ENCODE measurements at places on chromosomes 6 and 20.

DNA sequence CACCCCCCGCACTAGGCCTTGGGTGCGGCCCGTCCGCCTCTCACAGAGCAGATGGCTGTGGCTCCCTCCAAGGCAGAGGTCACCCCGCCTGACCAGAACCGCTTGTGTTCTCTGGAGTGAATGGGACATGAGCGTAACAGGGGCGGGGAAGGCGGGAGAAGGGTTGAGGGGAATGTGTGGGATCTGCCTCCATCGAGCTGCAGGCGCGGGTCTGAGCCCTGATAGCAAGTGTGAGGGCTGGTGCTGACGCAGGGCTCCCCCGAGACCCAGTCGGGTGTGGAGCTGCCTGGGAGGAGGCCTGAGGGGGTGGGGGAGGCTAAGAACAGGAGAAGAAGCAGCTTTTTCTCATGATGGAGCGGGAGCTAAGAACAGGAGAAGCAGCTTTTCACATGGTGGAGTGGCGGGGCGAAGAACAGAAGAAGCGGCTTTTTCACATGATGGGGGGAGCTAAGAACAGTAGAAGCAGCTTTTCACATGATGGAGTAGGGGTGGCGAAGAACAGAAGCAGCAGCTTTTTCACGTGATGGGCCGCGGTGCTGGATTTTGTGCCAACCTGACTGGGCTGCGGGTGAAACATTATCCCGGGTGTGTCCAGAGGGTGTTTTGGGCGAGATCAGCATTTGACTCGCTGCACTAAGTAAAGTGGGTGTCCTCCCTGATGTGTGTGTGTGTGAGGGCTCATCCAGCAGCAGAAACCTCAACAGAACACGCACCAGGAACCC is 169.3 kb downstream of the TTLL2 start:
- no peak for DNase-seq

DNA sequence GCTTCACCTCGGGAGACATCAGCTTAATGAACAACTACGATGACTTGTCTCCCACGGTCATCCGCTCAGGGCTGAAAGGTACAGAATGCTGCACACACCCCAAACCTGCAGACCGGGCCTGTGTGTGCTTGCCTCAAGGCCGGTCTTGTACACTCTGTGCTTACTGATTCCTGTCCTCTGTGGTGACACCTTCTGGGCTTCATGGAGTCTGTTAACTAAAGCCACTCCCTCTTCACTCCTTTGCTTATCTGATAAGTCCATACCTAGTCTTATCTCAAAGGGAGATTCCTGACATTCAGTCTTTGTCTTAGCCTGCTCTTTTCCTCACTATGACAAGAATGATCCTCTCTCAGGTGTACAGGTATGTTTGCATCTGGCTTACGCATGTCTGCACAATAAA is 107.7 kb upstream of the TMEM181 start:
- no peak for DNase-seq

DNA sequence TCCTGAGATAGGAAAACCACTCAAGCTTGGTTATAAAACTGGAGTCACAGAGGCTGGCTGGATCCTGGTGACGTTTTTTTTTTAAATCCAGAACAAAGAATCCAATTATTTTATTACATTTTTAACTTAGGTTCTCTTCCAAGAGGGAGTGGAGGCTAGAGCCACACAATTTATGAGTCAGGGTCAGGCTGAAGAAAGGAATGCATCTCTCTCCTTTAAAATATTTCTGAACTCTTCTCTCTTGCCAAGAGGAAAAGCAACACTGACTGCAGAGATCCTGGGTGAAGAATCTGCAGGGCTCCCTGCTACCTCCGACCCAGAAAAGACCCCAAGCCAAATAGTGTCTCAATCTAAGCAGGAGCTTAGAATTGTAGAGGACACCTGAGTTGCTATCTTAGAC is 88.5 kb upstream of the SSTR4 start:
- DNase-seq, result no peak

GRCh38 chr6:154830771-154831170 is 97.6 kb downstream of the SCAF8 start:
- no peak for DNase-seq

DNA sequence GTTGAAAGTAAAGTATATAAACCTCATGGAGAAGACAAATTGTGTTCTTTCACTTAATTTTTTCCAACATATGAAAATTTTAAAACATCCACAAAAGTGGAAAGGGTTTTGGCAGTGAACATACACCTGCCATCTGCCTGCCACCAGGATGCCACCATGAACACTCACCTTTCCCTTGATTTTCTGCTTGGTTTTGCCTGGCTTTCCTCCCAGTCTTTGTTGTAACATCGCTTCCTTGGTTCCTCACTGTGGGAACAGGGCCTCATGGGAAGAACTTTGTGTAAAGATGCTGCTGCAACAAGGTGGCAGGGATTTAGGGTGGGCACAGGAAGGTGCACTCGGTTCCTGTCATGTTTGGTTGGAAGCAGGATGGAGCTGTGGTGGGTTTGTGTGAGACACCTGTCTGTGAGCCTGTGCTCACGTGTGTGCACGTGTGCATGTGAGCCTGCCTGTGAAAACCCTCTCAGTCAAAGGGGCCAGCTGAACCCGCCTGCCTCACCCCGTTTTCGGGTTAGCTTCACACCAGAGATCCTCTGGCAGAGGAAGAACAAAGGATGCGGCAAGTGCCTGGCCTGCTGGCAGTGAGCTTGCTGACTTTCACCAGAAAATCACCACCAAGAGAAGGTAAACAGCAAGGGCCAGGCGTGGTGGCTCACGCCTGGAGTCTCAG is 11.0 kb upstream of the RBM38 start:
- no peak for DNase-seq

- no peak for DNase-seq
These were observed 185.0 kb upstream of the PDE10A start for GRCh38 chr6:165848086-165848426.

DNA sequence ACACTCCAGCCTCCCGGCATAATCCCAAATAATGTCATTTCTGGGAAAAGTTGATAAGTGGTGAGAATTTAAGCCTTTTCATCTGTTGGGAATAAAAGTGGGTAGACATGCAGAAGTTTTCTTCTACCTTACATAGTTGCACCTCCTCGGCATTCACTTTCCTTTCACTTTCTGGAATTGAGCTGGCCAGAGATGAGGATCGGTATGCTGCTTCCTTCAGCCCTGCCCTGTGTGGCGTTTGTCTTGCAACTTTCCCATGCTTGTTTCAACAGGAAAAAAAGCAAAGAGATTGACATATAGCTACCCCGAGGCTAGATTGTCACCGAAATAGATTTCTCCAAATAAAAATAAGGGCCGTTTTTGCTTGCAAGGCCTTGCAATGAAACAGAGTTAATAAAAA is 65.8 kb upstream of the JAG1 start:
- no peak for DNase-seq

DNA sequence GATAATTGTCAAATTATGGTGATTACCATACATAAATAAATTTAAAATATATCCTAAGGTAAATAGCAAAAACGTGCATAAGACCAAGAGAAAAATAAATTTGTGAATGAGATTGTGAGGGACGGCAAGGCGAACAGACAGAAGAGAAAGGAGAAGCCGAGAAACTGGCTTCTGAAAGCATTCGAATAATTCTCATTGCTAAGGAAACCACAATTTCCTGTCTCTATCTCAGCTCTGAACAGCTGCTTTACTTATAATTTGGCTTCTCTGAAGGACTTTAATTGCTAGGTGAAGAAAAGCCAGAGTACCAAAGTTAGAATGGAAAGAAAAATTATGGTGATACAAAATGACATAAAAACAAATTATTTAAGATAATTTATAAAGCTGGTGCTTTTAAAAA is 79.0 kb upstream of the RGS17 start:
- DNase-seq, result no peak

DNA sequence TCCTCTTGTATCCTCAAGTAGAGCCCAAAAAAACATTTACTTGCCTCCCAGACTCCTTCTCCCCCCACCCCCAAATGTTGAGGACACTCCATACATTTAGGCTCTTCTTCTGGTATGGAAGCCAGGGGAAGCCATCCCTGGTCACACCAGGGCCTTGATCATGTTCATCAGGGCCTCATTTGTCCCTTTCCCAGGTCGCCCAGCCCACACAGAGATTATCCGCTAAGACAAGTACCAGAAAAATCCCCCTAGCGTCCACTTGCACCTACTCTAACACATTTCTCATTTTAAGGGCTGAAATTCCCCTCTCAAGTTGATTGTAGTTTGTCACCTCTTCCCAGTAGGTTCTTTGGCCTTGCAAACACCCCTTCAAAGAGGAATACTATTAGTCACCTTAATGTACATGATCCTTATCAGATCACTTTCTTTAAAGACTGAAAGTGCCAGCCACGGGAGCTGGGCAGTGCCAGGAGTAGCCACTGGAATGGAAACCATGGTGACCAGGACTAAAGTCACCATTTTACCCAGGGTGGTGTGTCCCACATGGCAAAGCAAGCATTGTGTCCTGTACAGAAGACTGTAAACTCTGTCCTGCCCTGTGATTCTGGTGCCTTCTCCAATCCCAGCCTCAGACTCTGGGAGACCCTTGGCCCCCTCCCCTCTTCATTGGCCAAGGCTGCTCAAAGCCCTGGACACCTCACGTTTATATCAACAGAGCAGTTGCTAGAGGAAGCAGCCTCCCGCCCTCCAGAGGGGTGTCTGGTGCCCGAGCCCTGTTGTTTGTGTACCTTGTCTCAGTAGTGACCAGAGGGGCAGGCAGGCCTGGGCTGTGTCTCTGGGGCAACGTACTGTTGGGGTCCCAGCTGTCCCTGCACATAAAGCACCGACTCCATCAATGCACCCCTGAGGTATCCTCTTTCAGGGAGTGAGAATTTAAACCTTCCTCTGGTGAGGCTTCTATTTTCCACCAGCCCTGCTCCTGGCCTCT is 5.0 kb upstream of the APOBEC2 start:
- no peak for DNase-seq

GRCh38 chr6:12009180-12009685 is 2.9 kb upstream of the HIVEP1 start:
- no peak for DNase-seq

- DNase-seq, result no peak
These were observed 176.5 kb downstream of the COL12A1 start for GRCh38 chr6:75029333-75029732.

DNA sequence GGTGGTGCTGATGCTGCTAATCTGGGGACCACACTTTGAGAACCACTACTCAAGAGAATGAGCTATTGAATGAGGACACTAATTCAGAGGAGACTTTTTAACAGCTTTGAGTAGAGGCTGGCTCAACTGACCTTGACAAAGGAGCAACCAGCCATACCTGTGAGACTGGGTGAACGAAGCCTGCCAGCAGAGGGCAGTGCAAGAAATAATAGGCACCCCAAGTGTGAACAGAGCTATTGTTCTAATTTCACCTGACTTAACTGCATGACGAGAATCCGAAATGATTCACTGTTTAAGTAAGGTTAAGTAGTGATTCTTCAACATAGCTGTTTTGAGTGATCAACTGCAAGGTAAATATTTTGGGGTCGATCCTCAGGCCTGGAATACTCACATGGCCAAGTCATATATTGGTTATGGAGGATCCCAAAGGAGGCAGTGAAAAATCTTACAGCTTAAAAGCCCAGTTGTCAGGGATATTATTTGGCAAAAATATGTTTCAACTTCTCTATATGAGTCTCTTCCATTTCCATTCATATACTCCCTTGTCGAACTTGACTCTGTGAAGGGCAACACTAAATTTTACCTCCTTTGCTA is 550.5 kb upstream of the MARCKS start:
- no peak for DNase-seq

GRCh38 chr6:89895276-89895874 is 1.1 kb downstream of the GJA10 start:
- DNase-seq, result no peak

DNA sequence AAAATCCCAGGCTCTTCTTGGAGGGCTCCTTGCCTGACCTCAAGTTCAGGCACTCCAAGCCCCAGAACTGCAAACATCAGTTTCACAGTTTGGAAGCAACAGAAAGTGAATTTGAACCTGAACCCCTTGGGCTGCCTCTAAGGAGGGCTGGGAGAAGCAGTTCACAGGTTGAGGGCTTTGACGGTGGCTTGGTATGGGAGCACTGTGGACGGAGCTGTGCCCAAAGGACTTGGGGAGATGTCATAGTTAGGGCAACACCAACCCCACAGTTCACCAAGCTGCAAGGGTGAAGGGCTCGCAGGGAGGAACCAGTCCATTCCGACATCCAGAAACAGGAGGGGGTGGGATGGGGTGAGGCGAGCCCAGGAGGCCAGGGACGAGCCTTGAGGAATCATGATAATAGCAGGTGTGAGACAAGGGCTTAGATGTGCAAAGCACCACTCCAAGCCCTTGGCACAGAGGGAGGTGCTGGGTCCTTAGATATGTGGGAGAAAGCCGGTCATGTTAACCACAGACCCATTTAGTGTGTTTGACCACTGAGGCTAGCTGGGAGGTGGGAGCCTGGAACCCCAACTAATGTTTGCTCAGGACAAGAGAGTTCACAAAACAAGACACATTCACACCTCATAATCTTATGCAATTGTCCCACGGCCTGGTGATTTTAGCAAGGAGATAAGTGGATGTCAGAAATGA is 4.3 kb downstream of the CEBPB start:
- DNase-seq, result no peak

- DNase-seq, result no peak
These were observed 17.1 kb downstream of the SRXN1 start for GRCh38 chr20:635893-636338.

DNA sequence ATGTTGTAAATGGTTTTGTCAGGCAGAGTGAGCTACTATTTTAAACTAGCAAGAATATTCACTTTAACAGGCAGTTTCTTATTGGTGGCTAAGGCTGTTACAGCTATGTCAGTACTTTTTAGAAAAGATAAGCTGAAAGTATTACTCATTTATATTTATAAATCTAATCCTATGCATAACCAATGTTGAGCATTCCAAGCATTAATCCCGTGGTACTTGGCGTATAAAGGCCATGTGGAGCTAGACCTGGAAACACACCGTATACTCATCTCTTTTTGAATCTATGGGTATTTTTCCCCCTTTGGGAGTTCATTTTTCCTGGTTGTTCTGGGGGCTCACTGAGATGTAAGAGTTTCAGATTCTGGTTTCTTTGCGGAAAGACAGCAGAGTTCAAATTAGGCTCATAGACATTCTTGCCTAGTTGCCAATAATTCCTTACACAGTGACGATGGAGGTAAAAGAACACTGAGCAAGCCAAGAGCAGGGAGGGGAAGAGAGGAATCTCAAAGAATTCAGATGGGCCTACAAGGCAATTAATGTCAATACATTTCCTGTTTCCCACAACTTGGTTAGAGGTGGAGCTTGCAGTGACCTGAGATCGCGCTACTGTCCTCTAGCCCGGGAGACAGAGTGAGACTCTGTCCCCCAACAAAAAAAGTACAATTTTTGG is 211.5 kb downstream of the SOX4 start:
- no peak for DNase-seq

DNA sequence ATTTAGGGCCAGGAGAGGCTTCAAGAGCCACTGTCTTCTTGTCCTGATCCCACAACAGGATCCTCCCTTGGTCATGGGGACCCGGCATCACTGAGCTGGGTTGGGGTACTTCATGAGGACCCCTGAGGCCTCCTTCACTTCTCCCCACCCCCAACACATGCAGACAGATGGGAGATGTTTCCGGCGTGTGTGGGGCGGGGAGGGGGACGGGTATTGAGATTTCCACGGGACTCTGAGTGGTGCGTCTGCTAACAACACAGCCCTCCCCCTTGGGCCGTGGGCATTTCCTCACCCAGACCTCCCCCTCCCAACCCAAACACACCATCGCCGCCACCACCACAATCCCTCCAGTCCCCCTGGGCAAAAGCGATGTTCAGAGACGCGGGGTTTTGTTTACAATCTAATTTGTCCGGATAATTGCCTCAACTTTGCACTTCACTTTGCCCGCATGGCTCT is 906 bp upstream of the FOXP4 start:
- no peak for DNase-seq

GRCh38 chr6:144535630-144536029 is 250.5 kb downstream of the UTRN start:
- no peak for DNase-seq

- DNase-seq, result no peak
These were observed 64.8 kb downstream of the ATXN1 start for GRCh38 chr6:16696496-16696895.
